ENCODE measurements at places on chromosomes 16 and 17.

GRCh38 chr16:9235867-9236266 lies 144.4 kb downstream of the HAPSTR1 start:
- no peak for DNase-seq

DNA sequence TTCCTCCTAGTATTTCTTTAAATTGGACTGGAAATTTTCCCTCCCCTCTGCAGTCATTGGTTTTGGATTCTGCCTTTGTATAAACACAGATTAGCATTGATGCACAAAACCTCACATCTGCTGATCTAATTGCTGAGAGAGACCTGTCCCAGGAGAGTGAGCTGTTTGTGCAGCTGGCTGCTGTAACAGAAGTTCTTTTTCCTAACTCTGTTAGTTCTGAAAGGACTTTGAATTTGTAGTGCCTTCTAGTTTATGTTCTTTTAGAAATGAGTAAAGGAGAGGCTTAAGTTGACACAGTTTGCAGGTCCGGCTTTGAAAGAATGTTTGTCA lies 45.2 kb upstream of the KPNB1 start:
- no peak for DNase-seq

DNA sequence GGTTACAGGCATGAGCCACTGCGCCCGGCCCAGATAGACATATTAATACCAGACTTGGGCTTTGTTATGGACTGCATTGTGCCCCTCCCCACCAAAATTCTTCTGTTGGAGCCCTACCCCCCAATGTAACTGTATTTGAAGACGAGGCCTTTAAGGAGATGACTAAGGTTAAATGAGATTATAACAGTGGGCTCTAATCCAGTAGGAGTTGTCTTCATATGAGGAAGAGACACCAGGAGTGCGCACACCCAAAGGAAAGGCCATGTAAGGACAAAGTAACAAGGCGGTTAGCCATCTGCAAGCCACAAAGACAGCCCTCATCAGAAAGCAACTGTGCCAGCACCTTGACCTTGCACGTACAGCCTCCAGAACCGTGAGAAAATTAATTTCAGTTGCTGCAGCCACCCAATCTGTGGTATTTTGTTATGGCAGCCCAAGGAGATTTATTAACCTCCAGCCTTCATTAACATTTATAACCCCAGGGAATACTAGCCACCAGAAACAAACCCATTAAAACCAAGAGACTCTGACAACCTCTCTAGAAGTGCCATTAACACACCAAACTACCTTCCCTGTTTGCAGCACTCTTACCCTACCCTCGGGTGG lies 107.6 kb downstream of the TTC19 start:
- no peak for DNase-seq

GRCh38 chr17:78474614-78475146 lies 96.2 kb downstream of the PGS1 start:
- no peak for DNase-seq

DNA sequence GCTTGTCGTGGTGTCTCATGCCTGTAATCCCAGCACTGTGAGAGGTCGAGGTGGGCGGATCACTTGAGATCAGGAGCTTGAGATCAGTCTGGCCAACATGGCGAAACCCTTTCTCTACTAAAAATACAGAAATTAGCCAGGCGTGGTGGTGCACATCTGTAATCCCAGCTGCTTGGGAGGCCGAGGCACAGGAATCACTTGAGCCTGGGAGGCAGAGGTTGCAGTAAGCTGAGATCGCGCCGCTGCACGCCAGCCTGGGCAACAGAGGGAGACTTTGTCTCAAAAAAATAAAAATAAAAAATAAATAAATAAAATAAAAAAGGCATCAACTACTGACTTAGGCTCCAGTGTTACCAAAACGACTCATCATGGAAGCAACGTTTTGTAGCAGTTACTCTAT lies 115.5 kb downstream of the PLCG2 start:
- no peak for DNase-seq

- no peak for DNase-seq
Measured at GRCh38 chr17:63775420-63775819, 1.4 kb downstream of the DDX42 start.

- DNase-seq = no peak
Measured at GRCh38 chr16:86786338-86786737, 208.0 kb downstream of the FOXL1 start.

DNA sequence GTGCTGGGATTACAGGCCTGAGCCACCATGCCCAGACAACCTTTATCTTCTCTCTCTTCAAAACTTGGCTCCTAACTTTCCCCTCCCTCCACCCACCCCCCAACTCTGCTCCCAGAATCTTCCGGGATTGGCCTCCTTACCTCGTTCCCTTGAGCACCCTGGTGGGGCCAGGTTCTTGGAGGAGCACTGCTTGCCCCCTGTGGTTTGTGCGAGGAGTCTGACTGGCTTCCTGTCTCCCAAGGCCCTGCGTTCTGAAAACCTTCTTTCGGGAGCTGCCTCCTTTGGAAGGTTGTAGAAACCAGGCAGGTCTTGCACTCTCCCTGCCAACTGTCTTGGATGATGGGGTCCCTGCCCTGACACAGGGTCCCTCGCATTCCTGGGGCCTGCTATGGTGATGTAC lies 19.8 kb downstream of the PLXDC1 start:
- DNase-seq = no peak

- DNase-seq = no peak
Measured at GRCh38 chr16:19578378-19578971, 23.0 kb downstream of the VPS35L start.

- DNase-seq = no peak
Measured at GRCh38 chr16:54244061-54244886, 42.3 kb downstream of the IRX3 start.

GRCh38 chr16:66596986-66597848 lies 7.3 kb upstream of the CMTM3 start:
- no peak for DNase-seq

GRCh38 chr17:42850954-42851353 lies at the start of gene AOC3:
Gene AOC3 (plus strand): TSS chr17:42851199. CDS start chr17:42851344, 145 bp downstream.
- DNase-seq = no peak

- DNase-seq = no peak
Measured at GRCh38 chr17:70446446-70446845, 277.1 kb downstream of the KCNJ2 start.

GRCh38 chr17:74444406-74444805 lies 12.5 kb downstream of the GPRC5C start:
- no peak for DNase-seq

GRCh38 chr17:4808378-4808767 lies 1.4 kb downstream of the PLD2 start:
- no peak for DNase-seq

GRCh38 chr16:85491058-85491771 lies 121.9 kb upstream of the GSE1 start:
- DNase-seq = peak; percentile 93

- no peak for DNase-seq
Measured at GRCh38 chr17:44176671-44177501, 6.4 kb downstream of the ASB16 start.
